ENCODE measurements at places on chromosomes 3 and 15.

- DNase-seq, result no peak
Observed at GRCh38 chr3:1902416-1902815, 196.2 kb upstream of the CNTN4 start.

DNA sequence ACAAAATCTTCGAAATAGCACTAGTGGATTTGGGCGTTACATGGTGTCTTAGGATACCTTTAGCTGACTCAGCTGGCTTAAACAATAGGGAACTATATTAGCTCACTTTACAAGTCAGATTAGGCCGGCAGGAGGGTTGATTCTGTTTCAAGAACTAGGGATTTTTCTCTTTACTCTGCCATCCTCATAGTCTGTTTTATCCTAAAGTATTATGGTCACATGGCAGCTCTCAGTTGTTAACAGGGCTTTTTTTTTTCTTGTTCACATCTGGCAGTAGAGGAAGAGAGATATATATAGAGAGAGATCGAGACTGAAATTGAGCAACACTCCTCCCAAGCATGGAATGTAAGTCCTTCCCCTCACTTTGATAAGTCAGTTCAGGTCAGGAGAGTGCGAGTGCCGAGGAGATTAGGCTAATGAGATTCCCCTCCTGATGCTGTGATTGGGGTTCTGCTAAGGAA, 32.9 kb downstream of the CHP1 start:
- no peak for DNase-seq

DNA sequence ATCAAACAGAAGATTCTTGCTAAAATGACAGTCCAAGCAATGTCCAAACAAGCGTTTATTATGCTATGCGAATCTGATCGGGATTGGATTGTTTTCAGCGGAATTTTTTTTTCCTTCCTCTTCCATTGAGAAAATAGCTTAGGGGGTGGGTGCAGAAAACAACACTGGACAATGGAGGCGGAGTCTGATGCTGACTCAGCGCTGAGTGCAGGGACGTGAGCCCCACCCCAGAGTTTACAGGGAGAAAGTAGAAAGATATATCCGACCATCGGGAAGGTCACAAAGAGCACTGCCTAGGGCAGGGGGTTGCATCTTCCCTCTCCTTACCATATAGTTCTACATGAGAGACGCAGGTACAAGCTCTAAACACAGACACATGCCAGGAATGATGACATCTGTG, 117.0 kb downstream of the FOXP1 start:
- no peak for DNase-seq

DNA sequence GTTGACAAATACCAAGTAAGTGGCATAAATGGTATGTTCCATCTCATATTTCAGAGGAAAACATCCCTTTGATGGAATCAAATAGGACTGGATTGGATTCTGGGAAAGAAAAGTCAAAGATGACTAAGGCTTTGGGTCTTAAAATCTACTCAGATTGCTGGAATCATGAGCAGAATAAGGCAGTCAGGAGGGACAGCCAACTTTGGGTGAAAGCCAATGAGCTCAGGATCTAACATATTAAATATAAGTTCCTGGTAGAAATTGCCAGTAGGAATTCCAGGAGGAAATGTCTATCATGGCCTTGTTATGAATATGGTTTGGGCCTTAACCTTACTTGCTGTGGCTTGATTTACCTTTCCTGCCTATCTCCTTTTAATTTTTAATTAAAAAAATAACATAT, 55.3 kb downstream of the ISL2 start:
- no peak for DNase-seq

GRCh38 chr3:79947469-79947868, 179.7 kb upstream of the ROBO1 start:
- DNase-seq, result no peak

- no peak for DNase-seq
Observed at GRCh38 chr15:33508703-33509102, 197.9 kb downstream of the RYR3 start.

DNA sequence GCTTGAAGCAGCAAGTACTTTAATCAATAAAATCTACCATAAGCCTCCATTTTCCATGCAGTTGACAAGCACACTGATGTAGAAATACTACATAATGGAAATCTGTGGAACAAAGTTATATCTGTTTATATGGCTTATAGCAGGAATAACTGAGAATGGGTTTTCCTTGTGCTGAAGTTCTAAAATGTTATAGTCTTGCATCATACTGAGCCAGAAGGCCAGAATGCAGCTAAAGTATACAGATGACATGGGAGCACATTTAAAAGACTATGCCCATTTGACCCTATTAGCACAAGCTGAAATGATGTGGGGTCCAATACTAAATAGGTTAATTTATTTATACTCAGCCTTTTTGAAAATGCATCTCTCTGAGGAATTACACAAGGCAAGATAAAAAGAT, 25.1 kb downstream of the SLC24A5 start:
- DNase-seq, result no peak

GRCh38 chr3:112847692-112848091, 1.0 kb upstream of the CD200R1L start:
- no peak for DNase-seq

- DNase-seq, result no peak
Observed at GRCh38 chr3:62557450-62557849, 184.1 kb upstream of the FEZF2 start.

DNA sequence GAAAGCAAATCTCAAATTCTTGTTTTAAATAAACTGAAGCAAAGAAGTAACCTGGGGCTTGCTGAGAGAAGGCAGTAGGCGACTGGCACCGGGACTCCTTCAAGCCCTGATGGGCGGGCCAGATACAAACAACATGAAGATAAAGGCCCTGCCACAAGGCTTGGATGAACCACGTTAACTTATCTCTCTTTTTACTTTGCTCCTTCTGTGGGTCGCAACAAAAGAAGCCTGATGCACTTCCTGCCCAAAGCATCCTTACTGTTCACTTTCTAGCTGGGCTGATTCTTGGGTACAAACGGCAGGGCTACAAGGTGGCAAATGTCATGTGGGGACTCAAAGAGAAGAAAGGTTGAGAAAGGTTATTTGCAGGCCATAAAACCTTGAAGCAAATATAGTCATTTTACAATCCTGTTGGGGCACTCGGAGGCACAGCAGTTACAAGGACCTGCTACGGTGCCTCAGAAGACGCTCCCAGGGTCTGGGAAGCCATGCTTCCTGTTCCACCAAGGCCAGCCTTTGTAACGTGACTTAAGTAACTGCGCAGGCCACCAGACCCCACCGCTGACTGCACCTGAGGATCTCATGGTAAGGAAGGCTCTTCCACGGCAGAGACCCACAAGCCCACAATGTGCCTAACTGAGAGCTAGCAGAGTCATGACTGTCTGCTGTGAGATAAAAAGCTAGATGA, 71.1 kb downstream of the CHSY1 start:
- DNase-seq, result no peak

GRCh38 chr15:71685420-71685993, 124.8 kb upstream of the NR2E3 start:
- DNase-seq, result no peak

GRCh38 chr3:138066383-138066782, 49.0 kb downstream of the DZIP1L start:
- no peak for DNase-seq

GRCh38 chr3:72998466-72998865, 1.9 kb downstream of the PPP4R2 start:
- DNase-seq, result no peak

GRCh38 chr15:96583671-96584070, 253.2 kb downstream of the NR2F2 start:
- no peak for DNase-seq

GRCh38 chr3:160982491-160982890, 122.7 kb downstream of the B3GALNT1 start:
- DNase-seq, result no peak

GRCh38 chr15:74307827-74308811, 59.3 kb downstream of the CYP11A1 start:
- DNase-seq, result peak; percentile 4

DNA sequence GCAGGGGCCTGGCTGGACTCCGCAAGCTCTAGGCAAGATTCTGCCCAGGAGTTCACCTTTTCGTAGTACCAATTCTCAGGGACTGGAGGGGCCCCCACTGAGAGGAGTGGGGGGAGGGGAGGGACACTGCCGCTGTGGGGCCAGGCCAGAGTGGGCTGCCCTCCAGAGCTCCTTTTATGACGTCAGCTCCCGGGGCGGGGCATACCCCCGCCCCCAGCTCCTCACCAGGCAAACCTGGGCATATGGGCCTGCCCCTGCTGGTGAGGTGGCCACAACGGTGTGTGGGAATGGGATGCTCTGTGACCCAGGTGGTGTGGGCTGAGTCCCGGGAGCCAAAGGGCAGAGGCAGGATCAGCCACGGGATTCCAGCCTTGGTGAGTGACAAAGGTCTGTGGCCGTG, 3.3 kb downstream of the DNAJB8 start:
- no peak for DNase-seq

DNA sequence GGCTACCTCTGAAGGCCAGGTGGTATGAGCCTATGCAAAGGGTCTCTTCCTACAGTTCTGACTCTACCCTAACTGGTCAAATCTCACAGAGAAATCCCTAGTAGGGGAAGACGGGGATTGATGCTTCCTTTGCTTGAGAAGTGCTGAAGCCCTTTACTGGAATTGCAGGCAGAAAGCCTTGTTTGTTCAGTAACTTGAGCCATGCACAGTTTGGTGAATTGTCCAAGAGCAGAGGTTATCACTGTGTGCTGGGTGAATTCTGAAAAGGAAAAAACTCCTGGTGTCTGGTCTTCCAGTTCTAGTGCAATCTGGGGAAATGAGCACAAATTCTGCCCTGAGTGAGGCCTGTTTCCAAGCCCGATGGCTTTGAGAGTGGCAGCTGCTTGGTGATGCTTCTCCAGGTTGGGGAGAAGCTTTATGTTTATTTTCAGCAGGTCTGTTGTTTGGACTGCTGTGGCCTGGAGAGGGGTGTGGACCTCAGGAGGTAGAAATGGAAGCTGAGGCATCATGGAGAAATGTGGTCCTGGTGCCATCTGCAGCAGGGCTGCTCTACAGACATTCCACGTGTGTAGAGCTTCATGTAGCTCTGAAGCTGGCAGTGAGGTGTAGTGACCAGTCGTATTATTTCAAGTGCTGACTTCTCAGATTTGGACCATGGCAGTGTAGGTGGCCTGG, 60.9 kb downstream of the ARNT2 start:
- DNase-seq, result no peak

DNA sequence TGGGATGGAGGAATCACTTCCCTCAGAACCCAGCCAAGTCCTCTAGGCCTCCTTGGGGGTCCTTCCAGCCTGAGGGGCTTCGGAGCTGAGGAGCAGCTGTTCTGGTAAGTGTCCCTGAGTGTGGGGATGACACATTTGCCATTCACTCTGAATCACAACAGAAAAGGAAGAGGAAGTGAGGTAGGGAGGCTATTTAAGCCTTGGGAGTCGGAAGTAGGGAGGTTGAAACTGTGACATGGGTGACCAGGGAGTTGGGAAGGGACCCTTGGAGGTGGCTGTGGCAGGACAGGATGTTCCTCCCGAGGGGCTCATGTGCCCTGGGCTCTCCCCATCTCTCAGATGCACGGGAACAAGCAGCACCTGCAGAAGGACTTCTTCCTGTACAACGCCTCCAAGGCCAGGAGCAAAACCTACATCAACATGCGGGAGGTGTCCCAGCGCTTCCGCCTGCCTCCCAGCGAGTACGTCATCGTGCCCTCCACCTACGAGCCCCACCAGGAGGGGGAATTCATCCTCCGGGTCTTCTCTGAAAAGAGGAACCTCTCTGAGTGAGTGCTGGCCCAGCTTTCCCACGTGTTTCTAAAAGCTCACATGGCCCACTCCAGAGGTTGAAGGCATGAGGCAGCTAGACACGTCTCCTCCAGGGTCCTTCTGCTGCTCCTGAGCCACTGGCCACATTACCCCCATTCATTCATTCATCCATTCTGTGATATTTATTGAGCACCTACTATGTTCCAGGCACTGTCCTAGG, 43.3 kb downstream of the CAPN3 start:
- no peak for DNase-seq

DNA sequence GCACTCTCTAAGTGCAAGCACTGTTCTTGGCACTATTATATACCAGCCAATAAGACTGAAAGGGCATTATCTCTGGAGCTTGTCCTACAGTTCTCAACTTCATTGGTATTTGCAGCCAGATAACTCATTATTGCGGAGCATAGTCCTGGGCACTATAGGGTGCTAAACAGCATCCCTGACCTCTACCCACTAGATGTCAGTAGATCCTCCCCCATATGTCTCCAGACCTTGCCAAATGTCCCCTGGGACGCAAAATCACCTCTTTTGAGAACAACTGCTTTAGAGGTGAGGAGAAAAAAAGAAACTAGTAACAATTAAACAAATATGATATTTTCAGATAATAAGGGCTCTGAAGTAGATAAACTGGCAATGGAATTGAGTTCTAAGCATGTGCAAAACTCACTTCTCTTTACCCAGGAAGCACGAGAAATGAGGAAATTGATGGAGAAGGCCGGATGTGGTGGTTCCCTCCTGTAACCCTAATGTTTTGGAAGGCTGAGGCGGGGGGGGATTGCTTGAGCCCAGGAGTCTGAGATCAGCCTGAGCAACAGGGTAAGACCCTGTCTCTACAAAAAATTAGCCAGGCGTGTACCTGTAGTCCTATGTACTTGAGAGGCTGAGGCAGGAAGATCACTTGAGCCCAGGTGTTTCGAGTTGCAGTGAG, 61.4 kb downstream of the FRMD4B start:
- DNase-seq, result no peak

DNA sequence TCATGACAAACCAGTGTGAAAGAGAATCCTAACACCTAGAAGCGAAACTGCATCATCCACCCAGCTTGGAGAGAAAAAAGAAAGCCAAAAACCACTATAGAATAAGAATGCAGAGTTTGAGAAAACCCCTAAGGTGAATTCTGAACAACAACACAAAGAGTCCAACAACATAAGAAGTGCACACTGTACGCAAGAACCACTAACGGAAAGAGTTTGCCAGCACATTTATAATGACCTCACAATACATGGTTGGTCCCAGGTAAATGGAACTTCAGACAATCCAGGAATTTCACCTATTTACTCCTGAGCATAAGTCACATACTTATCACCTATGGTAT, 128.3 kb upstream of the BHLHE40 start:
- peak; percentile 28 for DNase-seq

- no peak for DNase-seq
Observed at GRCh38 chr15:33926260-33926659, 42.0 kb upstream of the CHRM5 start.

DNA sequence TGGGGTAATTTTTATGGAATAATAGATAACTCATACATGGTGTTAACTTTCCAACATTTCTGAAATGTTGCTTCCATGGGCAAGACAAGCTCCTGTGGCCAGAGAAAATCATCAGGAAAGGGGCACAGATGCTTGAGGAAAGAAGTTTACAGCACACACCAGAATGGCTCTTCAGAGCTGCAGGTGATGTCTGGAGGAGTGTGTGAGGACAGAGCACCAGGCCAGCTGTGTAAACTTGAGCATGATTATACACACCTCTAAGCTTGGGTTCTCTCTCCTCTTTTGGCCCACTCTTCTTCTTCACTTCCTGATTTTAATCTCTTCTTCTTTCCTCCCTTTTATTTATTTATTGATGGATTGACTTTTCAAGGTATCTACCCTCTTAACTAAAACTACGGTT, 676.0 kb downstream of the GRM7 start:
- DNase-seq, result no peak

- DNase-seq, result no peak
Observed at GRCh38 chr15:39542385-39543065, 38.4 kb upstream of the THBS1 start.
